ENCODE measurements at places on chromosomes 3 and 15. TPM values are rescaled to one million over a fixed set of nuclear protein-coding genes. Genes with fewer than 3 reads are reported as not detected.
A peak's percentile ranks its signal among the peaks of the same experiment; 100 is the strongest.

Gene TMEM212
- not detected for total RNA-seq

DNA sequence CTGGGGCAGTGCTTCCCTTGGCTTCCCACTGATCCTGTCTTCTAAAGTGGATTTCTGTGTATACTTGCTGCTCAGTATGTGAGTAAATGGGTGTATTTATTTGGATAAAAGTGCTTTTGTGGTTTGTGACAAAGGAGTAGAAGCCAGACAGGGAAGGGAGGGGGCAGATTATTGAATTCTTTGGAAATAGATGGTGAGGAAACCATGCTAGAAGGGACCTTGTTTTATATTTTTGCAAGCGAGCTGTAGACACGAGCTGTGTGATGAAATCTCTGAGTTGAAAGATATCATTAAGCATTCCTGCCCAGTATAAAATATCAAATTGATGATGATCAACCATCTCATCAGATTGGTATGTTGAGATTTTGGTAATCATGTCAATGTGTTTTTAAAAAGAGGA, 68.9 kb downstream of the DUT start:
- peak; percentile 43 for ATAC-seq

GRCh38 chr15:99416191-99417188, 149.3 kb upstream of the MEF2A start:
- ATAC-seq, result no peak

GRCh38 chr15:50605462-50605861, 59.0 kb upstream of the USP50 start:
- no peak for ATAC-seq

Gene PYDC2
- not detected for total RNA-seq

GRCh38 chr3:166759736-166760513, 620.2 kb downstream of the ZBBX start:
- no peak for ATAC-seq

DNA sequence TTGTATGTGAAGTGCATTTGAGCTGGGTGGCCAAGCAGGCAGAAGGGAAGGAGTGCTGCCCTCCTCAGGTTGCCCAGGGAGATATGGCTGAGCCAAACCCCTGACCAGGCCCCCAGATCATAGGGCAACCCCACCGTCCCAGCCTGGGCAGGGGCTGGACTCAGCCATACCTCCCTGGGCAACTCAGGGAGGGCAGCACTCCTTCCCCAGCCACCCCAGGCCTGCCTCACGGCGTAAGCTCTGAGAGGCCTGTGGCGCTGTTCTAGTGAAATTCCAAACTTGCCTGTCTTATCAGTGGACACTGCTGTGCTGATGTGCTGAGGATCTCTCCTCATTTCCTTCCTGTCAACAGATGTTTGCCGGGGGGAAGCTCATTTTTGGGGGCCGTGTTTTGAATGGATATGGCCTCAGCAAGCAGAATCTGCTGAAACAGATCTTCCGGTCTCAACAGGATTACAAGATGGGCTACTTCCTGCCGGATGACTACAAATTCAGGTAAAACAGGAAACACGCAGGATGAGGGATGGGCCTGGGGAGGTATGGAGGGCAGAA, 57.6 kb upstream of the FGD5 start:
- ATAC-seq, result peak; percentile 23

DNA sequence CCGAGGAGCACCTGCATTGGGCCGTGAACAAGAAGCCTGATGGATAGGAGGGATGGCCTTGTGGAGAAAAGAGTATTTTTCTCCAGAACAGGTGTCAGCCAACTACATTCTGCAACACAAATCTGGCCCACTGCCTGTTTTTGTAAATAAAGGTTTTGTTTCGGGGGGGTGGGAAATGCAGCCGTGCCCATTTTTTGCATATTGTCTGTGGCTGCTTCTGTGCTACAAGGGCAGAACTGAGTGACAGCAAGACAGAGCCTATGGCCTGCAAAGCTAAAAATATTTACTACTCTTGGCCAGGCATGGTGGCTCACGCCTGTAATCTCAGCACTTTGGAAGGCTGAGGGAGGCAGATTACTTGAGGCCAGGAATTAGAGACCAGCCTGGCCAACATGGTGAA, 95.9 kb upstream of the AKAP13 start:
- no peak for ATAC-seq

DNA sequence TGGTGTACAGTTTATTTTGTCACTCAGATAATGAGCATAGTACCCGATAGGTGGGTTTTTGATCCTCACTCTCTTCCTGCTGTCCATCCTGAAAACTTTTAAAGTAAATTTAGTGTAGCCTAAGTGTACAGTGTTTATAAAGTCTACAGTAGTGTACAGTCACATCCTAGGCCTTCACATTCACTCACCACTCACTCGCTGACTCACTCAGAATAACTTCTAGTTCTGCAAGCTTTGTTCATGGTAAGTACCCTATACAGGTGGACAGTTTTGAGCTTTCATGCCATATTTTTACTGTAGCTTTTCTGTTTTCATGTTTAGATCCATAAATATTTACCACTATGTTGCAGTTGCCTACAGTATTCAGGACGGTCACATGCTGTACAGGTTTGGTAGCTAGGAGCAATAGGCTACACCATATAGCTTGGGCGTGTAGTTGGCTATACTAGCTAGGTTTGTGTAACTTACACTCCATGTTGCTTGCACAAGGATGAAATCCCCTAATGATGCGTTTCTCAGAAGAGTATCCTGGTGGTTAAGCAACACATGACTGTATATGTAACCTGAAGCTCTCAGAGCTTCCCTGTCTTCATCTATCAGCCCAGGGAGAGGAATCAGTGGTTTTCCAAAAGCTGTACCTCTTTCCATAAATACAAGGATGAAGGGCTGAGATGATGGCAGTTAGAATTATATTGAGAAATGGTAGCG, 87.6 kb upstream of the SLC25A26 start:
- ATAC-seq, result no peak

DNA sequence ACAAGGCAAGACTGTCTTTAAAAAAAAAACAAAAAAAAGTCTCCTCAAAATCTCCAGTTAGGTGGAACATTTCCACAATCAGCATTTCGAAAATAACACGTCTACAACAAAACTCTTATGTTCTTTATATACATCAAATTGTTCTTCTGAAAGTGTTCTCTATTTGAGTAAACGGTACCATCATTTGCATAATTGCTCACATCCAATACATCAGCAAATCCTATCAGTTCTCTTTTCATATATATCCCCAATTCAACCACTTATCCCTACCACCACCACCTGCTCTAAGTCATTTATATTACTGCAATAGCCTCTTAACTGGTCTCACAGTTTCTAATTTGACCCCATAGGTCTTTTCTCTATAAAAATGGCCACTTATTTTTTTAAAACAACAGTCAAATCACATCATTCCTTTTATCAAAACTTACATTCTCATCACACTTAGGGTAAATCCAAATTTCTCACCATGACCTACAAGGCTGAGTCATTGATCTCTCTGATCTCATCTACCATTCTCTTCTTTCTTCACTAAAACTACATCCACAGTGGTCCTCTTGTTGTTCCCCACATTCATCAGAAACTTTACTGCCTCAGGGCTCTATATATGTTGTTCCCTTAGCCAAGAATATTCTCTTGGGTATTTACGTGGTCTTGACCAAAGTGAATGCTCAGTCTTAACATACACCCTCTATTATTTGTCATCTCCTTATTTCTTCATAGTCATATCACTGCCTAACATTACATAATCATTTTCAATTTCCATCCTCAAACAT, 237.0 kb downstream of the SCAPER start:
- no peak for ATAC-seq

DNA sequence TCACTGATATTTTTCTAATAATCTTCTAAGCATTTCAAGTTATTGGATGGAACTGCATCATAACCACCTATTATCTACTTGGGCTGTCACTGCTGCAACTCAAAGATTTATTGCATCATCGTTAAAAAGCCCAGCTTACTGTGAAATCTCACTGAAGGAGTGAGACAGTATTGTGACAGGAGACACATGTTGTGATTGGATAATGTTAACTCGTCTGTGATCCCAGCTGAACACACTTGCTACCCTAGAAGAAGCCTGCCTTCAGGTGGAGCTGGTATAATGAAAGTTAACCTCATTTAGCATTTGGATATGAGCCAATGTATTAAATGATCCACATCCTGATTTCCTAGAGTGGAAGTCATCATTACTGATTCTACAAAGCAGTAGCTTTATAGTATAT, 138.1 kb downstream of the MAP2K5 start:
- ATAC-seq, result no peak

Gene SLC9A9
- 10.1 TPM for total RNA-seq

DNA sequence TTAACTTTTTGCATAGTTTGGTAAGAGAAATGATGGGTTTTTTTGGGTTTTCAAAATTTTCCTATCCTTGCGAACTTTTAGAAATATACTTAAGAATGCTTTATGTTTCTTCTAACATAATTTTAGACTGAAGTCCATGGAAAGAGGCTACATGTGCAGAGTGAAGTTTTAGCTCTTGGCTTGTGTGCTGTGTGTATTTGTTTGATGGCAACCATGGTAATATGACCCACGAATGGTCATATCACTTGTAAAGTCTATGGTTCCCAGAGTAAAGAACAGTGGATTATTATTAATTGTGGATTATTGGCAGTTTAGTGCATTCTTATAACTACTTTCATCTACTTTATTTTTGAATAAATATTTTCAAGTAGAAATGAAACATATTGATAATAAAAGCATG, 124.0 kb upstream of the GOLGA6L4 start:
- no peak for ATAC-seq

DNA sequence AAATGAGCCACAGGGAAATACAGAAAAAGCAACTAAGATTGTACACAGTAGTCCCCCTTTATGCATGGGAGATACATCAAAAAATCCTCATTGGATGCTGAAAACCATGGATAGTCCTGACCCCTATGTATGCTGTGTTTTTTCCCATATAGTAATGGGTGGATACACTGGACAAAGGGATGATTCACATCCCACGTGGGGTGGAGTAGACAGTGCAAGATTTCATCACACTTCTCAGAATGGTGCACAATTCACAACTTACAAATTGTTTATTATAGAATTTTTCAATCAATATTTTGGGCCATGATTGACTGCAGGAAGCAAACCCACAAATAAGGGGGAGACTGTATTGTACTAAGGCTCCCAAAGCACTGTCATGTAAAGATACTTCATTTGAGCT, 224.4 kb upstream of the STRIT1 start:
- no peak for ATAC-seq

GRCh38 chr3:124360563-124360962, 368.6 kb upstream of the ROPN1 start:
- no peak for ATAC-seq

- no peak for ATAC-seq
These were observed 100.1 kb upstream of the CDIN1 start for GRCh38 chr15:36479200-36479896.

DNA sequence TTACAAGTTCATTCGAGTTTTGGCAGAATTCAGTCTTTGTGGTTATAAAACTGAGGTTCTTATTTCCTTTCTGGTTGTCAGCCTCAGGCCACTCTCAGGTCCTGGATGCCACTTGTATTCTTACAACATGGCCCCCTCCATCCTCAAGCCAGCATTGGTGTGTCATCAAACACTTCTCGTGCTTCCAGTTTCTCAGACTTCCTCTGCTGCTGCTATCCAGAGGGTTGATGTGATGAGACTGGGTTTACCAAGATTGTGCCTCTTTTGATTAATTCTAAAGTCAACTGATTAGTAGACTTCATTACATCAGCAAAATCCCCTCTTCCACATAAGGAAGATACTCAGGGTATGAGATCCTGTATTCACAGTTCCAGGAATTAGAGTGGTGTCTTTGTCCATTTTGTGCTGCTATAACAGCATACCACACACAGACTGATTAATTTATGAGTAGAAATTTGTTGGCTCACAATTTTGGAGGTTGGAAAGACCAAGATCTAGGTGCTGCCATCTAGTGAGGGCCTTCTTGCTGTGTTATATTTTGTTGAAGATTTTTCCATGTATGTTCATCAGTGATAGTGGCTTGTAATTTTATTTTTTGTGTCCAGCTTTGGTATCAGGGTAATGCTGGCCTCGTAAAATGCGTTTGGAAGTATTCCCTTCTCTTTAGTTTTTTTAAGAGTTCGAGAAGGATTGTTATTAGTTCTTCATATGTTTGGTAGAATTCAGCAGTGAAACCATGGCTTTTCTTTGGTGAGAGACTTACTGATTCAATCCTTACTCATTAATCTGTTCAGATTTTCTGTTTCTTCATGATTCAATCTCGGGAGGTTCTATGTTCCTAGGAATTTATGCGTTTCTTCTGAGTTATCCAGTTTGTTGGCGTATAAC, 11.1 kb downstream of the LRCH3 start:
- peak; percentile 48 for ATAC-seq

DNA sequence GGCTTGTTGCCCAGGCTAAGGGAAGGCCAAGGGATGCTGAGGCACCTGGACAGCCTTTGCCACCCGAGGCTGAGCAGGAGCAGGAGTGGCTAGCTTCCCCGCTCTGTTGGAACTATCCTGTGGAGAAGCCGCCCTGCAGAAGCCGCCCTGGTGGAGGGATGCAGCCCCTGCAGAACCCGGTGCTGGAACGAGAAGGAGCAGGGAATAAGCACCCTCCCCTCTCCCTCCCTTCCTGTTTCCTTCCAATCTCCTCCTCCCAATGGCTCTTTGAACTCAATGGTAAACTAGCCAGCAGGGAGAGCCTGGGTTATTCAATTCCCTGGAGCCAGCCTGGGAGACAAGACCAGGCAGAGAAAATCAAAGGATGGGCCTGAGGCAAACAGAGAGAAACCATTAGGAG, 11.8 kb upstream of the HRG start:
- ATAC-seq, result no peak

All from gastroesophageal sphincter (tissue), 4 donors.